Ecto neural progenitor cell (in vitro differentiated cells): ENCODE measurements at places on chromosomes 12 and 14.

- DNase-seq: no peak
Measured at GRCh38 chr12:125922330-125922729, 857.1 kb downstream of the AACS start.

DNA sequence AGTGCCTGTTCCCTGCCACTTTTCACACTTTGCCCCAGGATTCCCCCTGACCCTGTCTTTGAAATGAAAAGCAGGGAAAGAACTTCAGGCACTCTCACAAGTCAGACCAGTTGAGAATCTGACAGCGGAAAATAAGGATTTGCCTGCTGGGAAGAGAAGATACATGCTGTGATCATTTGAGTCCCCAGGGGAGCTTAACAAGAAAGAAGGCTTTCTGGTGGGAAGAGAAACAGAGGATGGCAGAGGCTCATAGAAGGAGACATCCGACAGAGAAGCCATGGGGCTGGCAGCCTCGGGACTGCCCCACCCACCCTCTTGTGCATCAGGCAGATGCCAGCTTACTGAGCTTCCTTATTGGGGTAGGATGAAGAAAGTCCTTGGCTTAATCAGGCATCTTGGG is 11.9 kb downstream of the TTC9 start:
- DNase-seq: no peak

GRCh38 chr14:105026033-105026785 is 5.3 kb upstream of the CDCA4 start:
- no peak for DNase-seq

GRCh38 chr14:103402695-103403094 is 17.5 kb downstream of the MARK3 start:
- DNase-seq: no peak

DNA sequence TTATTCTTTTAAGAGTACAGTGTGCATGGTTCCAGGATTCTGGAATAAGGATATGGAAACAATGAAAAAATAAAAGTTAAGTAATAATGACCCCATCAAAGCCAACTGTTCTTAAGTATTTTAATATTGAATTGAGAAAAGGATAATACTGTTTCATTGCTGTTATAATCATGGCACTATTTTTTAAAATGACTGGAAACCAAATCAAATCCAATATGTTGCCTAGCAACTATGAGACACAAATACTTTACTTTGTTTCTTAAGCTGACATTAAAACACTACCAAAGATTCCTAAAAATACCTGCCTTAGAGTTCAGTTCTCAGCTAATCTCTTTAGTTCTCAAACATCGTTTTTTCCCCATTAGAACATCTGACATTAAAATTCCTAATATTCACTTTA is 66.4 kb upstream of the OTOGL start:
- DNase-seq: no peak

- no peak for DNase-seq
Measured at GRCh38 chr12:82326905-82327503, 31.2 kb downstream of the CCDC59 start.
